ENCODE measurements at places on chromosomes 6 and 20.

DNA sequence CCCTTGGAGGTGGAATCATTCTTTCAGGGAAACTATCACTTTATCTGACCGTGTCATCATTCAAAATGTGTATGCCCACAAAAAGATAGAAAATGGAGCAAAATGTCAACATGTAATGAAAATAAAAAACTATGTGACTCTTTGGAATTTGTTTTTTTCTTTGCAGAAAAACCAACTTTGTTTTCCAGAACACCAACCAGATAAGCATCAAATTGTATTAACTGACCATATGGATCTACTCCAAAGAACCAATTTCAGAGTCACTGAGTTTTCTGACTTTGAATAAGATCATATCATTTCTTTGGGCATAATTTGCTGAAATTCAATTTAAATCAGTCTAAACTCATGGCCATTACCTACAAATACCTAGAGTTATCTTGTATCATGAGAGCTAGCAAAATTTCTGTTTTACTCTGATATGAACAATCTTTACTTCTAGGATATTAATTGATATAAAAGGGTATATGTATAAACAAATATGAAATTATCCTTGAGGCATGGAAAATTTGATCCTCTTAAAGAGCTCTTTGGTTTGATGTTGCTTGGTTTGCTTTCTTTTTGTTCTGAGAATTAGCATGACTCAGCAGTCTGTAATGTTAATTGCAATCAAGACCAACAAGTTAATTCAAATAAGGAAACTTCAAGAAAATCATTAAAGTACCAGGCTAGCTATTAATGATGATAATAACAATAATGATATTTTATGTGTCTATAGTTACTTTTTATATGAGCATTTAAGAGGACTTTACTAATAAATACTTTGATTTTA, 444.4 kb upstream of the MARCKS start:
- DNase-seq = no peak

DNA sequence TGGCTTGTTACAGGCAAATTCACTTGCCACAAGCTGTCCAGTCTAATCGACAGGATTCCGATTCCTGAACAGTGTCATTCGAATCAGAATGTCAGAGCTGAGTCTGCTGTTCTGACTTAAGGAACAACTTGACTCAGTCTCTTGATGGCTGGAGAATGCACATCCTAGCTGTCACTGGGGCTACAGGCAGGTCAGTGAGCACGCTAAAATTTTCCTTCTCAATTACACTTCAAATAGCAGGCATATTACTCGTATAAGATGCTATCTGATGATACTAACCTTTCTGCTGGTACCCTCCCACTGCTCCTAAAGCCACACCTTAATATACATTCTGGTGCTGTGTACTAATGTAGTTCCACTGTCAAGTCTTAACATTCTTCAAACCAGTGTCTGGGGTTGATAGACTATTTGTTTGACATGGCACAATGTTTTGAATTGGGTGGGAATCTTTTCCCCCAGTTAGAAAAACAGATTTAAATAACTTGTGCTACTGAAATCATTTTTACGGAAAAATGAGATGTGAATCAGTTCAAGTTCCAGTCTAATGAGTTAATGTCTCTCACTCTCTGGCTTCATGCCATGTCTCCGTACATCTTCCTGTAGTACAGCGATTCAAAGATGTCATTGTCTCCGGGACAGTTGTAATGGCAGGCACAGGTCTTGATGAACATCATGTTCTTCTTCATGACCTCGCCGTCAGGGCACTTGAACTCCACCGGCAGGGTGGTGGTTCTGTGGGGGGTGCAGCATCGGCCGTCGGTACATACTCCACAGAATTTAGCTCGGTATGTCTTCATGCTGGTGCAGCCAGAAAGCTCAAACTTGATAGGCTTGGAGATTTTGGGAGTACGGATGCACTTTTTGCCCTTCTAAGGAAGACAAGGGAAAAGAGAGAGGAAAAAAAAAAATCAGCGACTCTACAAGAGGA, 2.2 kb downstream of the CCN2 start:
- DNase-seq = no peak

DNA sequence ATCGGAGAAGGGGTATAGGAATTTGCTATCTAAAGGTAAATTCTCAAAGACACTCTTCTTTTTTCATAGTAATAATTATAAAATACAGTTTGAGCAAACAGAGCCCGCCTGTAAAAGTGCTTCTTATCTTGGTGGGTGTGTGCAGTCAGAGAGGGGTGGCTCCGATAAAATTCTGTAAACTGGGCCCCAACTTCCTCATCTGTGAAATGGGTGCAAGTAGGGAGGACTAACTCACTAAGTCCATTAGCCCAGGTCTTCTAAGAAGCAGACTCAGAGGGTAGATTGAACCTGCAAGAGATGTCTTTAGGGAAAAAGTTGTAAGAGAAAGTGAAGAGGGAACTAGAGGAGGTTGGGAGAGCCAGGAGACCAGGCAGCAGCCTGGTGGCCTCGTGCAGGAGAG, 245.8 kb upstream of the RREB1 start:
- DNase-seq = no peak

- no peak for DNase-seq
These were observed 181.1 kb downstream of the RPS12 start for GRCh38 chr6:132995432-132995831.

All from stimulated activated CD4-positive, alpha-beta T cell treated with anti-CD3 and anti-CD28 coated beads, Interleukin-1b, Interleukin-23, amount 100 ng/mL, for 1 hour (primary cell).